Suprapubic skin (tissue), 4 donors: ENCODE measurements at places on chromosomes 7 and 10.

GRCh38 chr10:112082120-112082519, 101.4 kb downstream of the GPAM start:
- no peaks in the 10 kb centered on the region for H3K36me3 ChIP-seq
- H3K4me3 ChIP-seq, result no peak overlapping the region
- no peak overlapping the region for H3K27ac ChIP-seq
- no peak for DNase-seq

GRCh38 chr7:94418851-94419250, 24.2 kb downstream of the COL1A2 start:
- no peak overlapping the region for H3K4me3 ChIP-seq
- H3K36me3 ChIP-seq, result peaks cover 14% of the 10 kb centered on the region
- peaks cover 3% of the 10 kb centered on the region for H3K4me1 ChIP-seq
- H3K27ac ChIP-seq, result peak overlapping the region; percentile 35

DNA sequence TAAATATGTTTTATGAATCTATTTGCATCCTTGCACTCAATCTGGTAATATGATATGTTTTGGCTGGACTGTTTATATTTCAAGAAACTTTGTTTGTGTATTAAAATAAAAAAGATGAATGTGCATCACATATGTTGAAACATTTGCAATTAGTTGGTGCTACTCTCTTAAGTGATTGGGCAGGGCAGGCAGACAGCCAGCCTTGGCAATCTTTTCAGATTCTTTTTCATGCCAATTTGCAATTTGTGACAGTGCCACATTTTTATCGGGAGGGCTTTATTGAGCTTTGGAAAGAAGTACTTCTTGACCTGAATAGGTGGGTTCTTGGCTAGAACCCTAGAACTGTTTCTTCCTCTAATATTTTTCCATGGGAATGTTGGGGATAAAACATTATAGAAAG, 152.2 kb downstream of the NXPH1 start:
- no peaks in the 10 kb centered on the region for H3K4me1 ChIP-seq
- H3K27ac ChIP-seq, result no peak overlapping the region
- H3K36me3 ChIP-seq, result no peaks in the 10 kb centered on the region
- H3K27me3 ChIP-seq, result no peaks in the 10 kb centered on the region
- DNase-seq, result no peak

DNA sequence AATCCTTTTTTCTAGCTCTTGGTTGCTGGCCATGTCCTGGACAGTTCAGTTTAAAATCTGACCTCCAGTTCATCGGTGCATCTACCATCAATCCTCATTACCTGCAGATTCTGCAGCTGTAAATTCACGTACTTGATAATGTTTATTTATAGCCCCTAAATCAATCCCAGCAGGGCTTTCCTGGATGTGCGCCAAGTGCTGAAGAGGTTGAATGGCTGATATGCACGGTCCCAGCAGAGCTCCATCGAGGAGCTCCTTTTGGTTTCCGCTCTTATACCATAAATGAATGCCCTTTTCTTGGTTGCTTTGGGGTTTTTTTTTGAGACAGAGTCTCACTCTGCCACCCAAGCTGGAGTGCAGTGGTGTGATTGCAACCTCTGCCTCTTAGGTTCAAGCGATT, 91.2 kb upstream of the CCZ1B start:
- DNase-seq, result no peak
- no peaks in the 10 kb centered on the region for H3K27me3 ChIP-seq
- no peak overlapping the region for H3K27ac ChIP-seq
- H3K36me3 ChIP-seq, result no peaks in the 10 kb centered on the region
- no peaks in the 10 kb centered on the region for H3K4me1 ChIP-seq

GRCh38 chr7:122136639-122137245, 7.3 kb downstream of the AASS start:
- H3K27ac ChIP-seq, result no peak overlapping the region
- peaks cover 27% of the 10 kb centered on the region for H3K4me1 ChIP-seq
- no peaks in the 10 kb centered on the region for H3K27me3 ChIP-seq
- H3K36me3 ChIP-seq, result no peaks in the 10 kb centered on the region
